ENCODE measurements at places on chromosomes 3 and 15.
A peak's percentile ranks its signal among the peaks of the same experiment; 100 is the strongest.

- no peak for DNase-seq
Measured at GRCh38 chr3:113277414-113277813, 66.1 kb downstream of the BOC start.

DNA sequence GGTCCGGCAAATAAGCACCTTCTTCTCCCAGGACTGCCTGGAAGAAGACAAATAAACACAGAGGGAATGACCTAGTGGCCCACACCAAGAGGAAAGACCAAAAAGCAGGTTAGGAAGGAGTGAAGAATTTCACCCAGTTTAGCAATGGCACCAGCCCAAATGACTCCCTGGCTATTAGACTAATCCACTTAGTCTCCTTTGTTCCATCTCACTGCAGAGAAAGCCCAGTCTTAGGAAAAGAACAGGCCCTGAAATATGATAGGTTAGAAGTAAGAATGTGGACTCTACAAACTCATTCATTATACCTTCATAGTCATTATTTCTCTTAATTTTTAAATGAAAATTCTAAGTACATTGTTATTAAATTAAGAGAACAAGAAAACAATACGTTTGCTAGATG lies 23.2 kb downstream of the SERPINI2 start:
- no peak for DNase-seq

- DNase-seq, result no peak
Measured at GRCh38 chr3:113223475-113224281, 12.3 kb downstream of the BOC start.

DNA sequence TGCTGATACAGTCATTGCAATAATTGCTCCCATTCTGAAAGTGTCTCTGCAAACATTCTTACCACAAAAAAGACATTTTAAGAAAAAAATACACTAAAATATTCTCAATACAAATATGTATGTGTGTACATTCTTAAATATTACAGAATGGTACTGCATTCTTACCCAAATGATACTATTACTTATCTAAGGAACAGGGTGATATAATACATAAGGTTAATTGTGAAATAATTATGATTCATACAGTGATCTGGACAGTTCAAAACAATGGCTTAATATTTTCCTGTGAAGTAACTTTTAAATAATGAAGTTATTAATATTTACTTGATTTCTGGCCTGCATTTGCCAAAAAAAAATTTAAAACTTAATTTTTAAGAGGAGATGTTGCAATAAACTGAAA lies 694.6 kb downstream of the TUSC7 start:
- DNase-seq, result no peak

DNA sequence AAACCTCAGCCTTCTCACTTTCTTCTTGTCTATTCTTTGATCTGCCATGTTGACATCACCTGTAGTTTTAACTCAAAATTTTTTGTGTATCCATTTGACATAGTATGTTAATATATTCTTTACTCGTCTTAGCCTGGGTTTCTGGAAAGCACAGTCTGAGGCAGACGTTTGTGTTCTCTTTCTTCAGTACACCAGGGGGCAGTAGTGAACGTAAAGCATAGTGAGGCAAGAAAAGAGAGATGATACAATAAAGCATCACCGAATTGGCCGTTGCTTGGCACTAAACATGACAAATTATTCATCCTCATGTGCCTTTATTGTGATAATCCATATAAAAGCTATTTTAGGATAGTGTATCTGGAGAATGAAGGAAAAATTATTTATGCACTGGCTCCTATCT lies 141.0 kb upstream of the MYRIP start:
- DNase-seq, result peak; percentile 13

GRCh38 chr3:188296761-188297612 lies 143.0 kb downstream of the LPP start:
- peak; percentile 73 for DNase-seq

DNA sequence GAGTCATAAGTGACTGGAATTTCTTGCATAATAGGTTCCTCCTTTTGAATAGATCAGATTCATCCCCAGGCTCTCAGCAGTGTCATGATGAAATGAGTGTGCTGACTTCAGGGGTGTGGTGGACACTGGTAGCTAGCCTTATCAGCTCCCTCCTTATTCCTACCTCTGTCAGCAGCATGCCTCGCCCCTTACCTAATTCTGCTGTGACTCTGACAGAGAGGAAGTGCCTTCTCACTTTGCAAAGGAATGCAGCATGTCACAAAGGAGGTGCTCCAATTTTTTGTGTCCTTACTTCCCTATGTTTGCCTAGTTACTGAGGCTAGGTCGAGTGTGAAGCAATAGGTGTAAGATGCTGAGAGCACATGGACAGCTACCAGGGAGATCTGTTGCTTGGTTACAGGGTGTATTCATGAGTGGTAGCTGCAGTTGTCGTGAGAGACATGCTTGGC lies 90.6 kb downstream of the TNFAIP8L3 start:
- no peak for DNase-seq

DNA sequence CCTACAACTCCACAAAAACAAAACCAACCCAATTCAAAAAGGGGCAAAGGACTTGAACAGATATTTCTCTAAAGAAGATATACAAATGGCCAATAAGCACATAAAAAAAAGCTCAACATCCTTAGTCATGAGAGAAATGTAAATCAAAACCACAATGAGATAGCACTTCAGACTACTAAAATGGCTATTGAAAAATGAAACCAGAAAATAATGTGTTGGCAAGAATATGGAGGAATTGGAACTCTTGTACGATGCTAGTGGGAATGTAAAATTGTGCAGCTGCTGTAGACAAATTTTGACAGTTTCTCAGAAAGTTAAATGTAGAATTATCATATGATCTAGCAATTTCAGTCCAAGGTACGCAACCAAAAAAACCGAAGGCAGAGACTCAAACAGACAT lies 29.0 kb downstream of the KY start:
- DNase-seq, result no peak

DNA sequence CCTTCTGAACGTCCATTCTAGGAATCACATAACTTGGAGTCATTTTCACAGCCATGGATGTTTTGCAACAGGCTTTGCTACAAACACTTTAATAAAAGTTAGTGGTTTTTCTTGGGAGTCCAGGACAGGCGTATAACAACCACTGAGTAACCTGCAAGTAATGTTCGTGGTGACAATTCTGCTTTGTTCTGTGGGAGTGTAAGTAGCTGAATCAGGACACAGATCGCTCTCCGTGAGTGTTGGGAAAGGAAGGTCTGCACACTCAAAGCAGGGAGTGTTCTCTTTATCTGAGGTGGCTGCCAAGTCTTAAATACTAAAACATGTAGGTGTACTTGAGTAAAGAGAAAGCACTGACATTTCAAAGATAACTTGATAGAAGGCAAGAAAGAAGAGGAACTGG lies 7.9 kb upstream of the BNC1 start:
- no peak for DNase-seq

DNA sequence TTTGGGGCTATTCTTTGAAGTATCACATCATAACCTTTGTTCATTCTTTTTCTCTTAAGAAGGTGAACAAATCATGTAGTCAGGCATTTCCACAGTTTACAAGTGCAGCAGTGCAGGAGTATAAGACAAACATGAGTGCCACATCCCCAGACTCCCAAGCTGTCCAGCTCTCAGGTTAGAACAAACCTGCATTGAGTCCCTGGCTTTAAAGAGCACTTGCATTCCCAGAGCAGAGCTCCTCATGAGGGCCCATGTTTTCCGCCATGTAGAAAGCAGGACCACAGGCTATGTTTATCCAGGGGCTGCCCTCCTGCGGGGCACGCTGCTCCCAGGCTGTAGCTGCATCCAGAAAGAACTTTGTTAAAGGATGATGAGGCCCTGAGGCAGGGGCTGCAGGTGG lies 267.7 kb downstream of the TLE3 start:
- DNase-seq, result no peak

GRCh38 chr3:114383875-114384557 lies 90.2 kb downstream of the TIGIT start:
- peak; percentile 72 for DNase-seq

GRCh38 chr3:98536456-98537017 lies 4.8 kb downstream of the GPR15 start:
- DNase-seq, result no peak

- no peak for DNase-seq
Measured at GRCh38 chr3:126570103-126570541, 11.4 kb upstream of the C3orf22 start.

DNA sequence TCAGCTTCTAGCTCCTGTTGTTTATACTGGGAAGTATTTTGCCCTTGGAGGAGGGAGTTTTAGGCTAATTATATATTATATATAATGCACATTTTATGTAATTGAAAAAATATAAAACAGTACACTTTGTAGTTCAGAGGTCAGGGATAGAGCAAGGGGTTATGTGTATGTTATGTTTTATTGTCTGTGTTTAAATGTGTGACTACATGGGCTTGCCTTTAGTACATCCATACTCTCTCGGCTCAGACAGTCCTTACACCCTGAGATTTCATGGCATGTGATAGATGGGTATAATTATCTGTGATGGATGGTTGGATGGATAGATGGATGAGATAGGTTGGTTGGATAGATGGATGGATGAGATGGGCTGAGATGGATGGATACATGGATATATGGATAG lies 17.4 kb upstream of the ST3GAL6 start:
- no peak for DNase-seq

- no peak for DNase-seq
Measured at GRCh38 chr15:49860101-49860500, 239.3 kb downstream of the DTWD1 start.

GRCh38 chr3:113409676-113410075 lies 31.6 kb downstream of the CFAP44 start:
- no peak for DNase-seq

DNA sequence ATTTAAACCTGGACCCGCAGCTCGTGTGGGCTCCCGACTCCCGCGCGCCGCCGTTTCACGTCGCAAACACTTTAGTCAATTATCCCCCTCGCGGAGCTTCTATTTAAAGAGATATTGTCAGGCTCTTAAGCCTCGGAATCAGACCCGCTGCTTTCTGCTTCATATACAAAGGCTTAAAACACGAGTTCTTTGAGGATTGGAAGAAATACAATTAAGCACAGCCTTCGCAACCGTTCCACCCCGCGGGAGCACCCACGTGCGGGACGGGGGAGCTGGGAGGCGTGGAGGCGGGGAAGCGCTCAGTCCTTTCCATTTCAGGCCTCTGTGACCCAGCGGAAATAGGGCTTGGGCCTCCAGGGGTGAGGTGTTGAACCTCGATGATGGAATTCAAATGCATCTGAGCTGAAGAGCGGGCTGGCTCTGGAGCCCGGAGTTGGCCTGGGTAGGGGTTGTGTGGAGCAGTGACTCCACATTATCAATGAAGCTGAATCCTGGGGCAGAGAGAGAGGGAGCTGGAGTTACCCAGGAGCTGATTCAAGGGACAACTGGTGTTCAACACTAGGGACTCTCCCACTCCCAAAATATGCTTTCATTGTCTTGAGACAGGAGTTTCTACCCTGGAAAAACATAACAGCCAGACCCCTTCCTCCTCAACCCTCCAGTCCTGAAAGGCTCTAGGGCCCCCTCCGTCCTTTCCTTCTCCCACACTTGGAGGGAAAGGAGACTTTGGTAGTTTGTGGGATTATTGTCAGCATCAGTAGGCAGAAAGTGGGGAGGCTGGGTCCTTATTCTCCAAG lies 2.4 kb downstream of the ANKRD63 start:
- no peak for DNase-seq

- DNase-seq, result no peak
Measured at GRCh38 chr15:100011235-100011634, 278.0 kb upstream of the LYSMD4 start.

DNA sequence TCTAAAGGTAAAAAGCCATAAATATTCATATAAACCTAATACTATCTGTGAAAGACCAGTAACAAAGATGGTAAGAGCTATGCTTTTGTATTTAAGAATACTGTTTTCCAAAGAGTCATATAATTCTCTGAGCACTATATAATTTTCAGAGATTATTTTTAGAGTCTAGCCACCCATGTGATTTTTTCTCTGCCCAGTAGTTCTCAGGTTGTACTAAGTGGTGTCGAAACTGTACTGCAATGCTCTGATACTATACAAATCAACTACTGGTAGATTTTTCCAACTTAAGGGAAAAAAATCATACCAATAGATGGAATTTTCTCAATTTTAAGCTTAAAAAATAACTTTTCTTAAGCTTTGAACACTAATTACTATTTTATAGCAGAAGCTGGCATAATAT lies 104.8 kb downstream of the MYO5A start:
- no peak for DNase-seq

GRCh38 chr15:87712211-87712610 lies 544.3 kb downstream of the NTRK3 start:
- DNase-seq, result no peak

DNA sequence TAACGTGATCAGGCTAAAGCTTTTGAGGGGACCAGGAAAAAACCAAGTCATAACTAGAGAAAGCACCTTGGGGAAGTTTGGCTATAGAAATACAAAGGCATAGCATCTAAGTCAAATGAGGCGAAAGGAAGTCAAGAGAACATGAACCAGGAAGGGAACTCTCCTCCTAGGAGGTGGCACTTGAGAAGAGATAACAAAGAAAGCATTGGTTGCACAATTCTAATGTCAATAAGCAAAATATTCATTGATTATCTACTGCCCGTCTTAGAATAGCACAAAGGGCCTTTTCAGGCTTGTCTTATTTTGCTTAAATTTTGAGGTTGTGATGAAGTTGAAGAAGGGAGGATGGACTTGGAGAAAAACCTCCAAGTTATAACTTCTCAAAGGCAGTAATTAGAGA lies 73.4 kb downstream of the ALCAM start:
- no peak for DNase-seq

DNA sequence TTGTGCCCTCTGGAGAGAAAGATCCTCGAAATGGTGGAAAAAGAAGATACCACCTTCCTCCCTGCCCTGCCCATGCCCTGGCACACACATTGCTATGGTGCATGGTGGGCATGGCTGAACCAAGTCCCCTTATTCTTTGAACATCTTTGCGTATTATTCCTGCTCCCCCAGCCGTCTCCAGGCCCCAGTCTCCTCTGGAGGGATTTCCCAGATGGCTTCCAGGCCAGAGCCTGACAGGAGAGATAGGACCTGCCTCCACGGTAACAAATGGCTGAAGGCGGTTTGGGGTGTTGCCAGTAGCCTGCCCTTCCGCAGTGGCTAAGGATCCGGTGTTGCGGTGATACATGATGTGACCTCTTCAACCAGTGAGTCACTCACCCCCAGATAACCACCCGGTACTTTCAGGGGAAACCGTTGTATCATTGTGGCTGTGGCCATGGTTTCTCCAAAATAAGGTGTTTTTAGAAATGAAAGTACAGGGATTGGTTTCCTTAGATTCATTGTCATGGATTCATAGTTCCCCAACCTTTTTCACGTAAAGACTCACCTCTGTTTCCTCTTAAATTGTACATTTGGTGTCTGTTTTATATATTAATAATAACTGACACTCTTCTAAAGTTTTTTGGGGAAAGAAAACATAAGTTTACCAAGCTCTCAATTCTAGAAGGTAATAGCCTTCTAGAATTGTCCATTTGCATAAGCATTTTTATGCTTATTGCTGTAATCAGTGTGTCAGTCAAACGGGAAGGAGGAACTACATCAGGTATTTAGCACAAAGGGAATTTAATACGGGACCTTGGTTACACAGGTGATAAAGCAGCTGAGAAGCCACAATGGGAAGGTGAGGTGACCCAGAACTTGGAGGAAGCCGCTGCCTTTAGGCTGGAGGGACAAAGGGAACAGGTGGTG lies 25.9 kb downstream of the SMAD3 start:
- peak; percentile 85 for DNase-seq

GRCh38 chr15:67456677-67457529 lies 64.0 kb upstream of the C15orf61 start:
- DNase-seq, result peak; percentile 81

- DNase-seq, result no peak
Measured at GRCh38 chr3:76872999-76873398, 166.9 kb upstream of the ROBO2 start.

All from A549 (cell line).